ENCODE measurements at places on chromosomes 3 and 15.

DNA sequence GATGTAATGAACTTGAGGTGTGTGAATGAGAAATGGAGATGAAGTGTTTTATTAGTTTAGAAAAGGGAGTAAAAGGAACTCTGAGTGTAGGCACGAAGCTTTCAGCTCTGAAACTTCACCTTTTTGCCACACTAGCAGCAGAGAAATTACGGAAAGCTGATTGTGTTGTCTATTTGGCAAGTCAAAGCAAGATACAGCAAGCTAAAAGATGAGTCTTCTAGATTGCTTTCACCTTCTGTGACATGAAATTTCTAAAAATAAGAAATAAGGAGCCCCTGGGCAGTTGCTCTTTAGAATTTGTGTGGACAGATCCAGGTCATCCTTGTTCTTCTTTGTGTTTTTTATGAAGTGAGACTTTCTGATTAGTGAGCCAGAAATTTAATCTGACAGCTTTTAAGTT lies 143.4 kb downstream of the FNDC3B start:
- no peak for DNase-seq

DNA sequence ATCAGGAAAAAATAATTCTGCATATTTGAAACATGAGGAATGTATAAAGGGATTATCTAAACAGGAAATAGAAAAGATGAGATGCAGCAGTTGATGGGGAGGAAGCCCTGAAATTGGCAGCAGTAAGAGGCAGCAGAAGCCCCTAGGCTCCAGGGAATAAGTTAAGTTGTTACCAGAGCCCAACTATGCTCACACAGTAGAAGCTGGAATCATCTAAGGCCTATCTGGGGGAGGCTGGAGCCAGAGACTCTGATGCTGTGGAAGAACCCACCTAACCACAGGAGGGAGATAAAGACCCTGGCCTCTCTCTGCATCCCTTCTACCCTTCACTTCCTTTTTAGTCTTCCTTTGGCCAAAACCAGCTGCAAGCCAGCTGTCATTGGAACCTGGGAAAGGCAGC lies 519.7 kb downstream of the DIPK2A start:
- no peak for DNase-seq

- DNase-seq: no peak
Observed at GRCh38 chr3:7734456-7734855, 767.2 kb upstream of the LMCD1 start.

GRCh38 chr3:72448858-72449257 lies 399.4 kb downstream of the SHQ1 start:
- DNase-seq: no peak

Data from activated CD4-positive, alpha-beta T cell treated with anti-CD3 and anti-CD28 coated beads, Interleukin-2, Interleukin-4, amounts not matched to agents 100 ng/mL and 50 ng/mL, durations not matched to agents 16 hours and 8 hours (primary cell).